ENCODE measurements at places on chromosomes 1 and 21.

DNA sequence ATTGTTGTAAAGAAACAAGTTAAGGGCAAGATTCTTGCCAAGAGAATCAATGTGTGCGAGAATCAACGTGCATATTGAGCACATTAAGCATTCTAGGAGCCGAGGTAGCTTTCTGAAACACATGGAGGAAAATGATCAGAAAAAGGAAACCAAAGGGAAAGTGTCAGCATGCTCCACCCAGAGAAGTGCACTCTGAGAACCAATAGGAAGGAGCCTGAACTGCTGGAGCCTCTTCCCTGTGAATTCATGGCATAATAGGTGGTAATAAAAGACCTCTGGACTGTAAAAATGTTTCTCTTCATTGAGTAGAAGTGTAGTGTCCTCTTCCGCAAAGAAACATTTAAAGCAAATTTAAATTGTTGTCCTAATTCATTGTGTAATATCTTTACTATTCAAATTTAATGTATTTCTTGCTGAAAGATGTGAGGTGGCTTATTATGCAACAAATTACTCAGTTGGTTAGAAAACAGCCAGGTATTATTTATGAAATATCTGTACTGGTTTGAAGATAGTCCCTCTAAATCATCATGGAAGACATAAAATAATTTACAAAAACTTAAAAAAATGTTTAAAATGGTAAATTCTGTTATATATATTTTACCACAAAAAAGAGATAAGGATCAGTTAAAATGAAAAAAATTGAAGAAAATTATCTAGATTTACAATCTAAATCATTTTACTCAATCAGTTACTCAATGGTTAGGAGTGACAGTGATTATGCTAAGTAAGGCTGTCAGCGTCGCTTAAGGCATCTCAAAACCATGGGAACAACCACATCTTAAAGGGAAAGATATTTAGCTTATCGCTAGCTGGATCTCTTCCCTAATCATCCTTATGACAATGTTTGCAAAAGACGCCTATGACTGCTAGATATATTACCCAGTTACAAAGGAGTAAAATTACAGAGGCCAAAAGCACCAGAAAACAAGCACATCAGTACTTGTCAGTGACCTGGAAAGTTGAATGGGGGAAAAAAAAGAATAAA is 31.3 kb downstream of the NVL start:
- DNase-seq: no peak

DNA sequence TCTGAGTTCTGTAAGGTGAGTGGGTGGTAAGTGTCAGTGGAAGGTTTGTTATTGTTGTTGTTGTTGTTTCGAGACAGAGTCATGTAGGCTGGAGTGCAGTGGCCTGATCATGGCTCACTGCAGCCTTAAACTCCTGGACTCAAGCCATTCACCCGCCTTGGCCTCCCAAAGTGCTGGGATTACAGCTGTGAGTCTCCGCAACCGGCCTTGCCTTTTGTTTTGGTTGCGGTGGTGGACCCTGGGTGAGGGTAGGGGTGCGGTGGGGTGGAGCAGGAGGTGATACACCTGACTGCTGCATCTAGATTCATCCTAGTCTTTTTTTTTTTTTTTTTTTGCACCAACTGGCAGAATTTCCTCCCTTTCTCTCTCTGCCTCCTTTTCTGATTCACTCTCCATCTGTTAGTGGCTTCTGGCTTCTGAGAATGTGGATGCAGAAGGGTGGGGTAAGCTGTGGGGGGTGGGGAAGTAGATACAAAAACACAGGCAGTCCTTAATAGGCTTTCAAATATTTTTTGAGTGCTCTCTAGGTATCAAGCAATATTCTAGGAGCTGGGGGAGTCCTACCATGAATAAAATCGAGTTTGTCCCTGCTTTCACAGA is 4.6 kb upstream of the GMEB1 start:
- DNase-seq: no peak

- no peak for DNase-seq
Observed at GRCh38 chr1:202152399-202152798, 7.9 kb upstream of the ARL8A start.

DNA sequence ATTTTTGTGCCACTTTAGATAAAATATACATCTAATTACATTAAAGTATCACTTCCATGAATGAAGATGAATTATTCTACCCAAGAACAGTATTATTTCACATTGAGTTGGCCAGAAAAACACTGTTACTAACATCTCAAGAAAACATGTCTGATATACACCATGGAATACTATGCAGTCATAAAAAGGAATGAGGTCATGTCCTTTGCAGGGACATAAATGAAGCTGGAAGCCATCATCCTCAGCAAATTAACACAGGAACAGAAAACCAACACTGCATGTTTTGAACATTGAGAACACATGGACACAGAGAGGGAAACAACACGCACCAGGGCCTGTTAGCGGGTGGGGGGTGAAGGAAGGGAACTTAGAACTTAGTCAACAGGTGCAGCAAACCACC is 69.0 kb downstream of the TESK2 start:
- no peak for DNase-seq

- no peak for DNase-seq
Observed at GRCh38 chr1:15173863-15174614, 20.5 kb downstream of the TMEM51 start.

- no peak for DNase-seq
Observed at GRCh38 chr1:77310924-77311323, 29.1 kb downstream of the AK5 start.

DNA sequence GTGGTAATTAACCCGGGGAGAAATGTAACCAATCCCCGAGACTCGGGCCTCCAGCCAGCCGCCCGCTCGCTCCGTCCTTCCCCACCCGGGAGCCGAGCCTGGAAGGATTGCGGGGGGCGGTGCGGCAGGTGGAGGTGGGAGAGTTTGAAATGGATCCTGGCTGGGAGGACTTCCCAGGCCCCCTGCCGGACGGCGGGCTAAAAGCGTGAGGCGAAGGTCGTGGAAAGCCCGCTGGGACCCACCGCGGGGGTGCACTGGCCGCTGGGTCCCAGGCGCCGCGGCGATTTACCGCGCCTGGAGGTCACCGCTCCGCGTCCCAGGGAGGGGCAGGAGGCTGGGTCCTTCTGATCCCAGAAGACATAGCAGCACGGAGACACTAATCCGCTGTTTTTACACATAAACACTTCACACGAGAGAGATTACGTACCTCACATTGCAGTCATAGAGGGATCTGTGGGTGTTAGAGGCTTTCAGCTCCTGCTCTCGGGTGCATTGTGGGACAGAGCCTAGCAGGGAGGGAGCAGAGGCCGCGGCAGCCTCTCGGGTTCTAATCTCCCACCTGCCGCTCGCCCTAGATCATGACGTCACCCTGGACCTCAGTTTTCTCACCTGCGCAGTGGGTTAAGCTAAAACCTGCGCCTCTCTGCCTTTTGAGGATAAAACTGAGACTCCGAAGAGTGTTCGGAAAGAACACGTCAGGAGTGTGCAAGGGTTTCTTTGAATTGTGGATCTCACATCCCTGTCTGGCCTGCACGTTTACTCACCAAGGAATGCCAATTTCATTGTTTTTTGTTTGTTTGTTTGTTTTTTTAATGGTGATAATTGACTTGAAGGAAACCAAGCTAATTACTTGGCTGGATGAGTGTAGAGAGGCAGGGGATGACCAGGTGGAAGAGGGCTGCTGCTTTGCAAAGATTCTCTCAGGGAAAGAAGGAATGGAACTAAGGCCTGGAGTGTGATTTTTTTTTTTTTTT is 17.1 kb upstream of the TMEM9 start:
- DNase-seq: no peak

- DNase-seq: no peak
Observed at GRCh38 chr1:239566074-239566473, 179.7 kb downstream of the CHRM3 start.

- DNase-seq: no peak
Observed at GRCh38 chr1:147384804-147385203, 142.3 kb downstream of the CHD1L start.

DNA sequence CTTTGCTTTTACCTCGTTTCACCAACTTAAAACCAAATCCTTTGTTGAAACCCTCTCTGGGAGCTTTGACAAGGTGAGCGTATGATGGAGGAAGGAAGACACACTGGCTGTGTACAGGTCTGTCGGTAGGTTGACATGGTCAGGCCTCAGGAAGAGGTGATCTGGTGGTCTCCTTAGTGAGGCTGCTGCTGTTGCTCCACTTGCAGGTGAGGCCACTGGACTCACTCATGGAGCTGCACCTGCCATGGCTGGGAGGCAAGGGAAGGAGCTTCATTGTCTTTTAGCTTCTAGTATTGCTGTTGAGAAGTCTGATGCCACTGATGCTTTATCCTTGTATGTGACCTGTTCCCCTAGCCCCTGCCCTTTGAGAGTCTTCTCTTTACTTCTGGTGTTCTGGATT is 35.7 kb downstream of the TENT5C start:
- DNase-seq: no peak

GRCh38 chr1:42797414-42797813 is 12.6 kb downstream of the TMEM269 start:
- no peak for DNase-seq

- DNase-seq: no peak
Observed at GRCh38 chr1:246622035-246622652, 55.9 kb downstream of the CNST start.

DNA sequence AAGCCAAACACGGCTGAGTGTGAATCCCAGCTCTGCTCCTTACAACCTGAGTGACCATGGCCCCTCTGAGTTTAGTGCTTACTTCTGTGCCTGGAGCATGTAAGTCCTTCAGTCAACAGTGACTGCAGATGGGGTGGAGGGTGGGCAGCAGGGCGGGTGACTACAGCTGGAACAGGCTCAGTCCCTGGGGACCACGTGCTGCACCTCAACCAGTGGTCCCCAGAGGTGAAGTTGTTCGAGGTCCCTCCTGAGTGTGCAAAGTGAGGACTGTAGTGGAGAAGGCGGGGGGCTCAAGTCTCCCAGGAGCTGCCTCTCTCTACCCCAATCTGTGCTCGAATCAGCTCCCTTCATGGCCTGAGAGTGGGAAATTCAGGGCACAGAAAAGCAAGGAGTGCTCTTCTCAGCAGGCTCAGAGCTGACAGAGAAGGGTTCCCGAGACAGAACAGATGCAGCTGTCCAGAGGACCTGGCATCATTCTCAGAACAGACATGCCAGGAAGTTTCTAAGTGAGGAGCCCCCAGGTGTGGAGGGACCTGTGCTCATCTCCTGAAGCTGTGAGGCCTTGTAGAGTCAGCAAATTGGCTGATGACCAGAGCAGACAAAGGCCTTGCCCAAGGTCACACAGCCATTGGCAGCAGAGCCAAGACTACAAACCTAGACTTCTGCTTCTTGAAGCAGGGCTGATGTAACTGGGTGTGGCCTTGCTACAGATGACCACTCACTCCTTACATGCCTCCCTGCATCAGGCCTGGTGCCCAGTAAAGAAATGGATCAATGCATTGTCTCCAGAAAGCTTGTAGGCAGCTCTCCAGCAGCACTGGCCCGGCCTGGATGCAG is 61.7 kb upstream of the EDN2 start:
- DNase-seq: no peak

DNA sequence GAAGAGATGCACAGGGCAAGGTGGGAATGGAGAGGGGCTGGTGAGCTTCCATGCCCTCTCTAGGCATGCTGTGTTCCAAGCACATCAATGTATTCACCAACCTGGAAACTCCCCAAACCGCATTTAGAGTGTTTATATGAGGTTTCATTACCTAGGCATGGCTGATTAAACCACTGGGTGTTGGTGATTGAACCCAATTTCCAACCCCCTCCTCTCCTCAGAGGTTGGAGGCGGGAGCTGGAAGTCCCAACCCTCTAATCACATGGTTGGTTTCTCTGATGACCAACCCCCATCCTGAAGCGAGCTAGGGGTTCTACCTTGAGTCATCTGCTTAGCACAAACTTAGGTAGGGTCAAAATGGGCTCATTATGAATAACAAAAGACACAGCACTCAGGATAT is 3.0 kb upstream of the PPIE start:
- DNase-seq: no peak

- no peak for DNase-seq
Observed at GRCh38 chr1:167671727-167672511, 41.9 kb downstream of the RCSD1 start.

DNA sequence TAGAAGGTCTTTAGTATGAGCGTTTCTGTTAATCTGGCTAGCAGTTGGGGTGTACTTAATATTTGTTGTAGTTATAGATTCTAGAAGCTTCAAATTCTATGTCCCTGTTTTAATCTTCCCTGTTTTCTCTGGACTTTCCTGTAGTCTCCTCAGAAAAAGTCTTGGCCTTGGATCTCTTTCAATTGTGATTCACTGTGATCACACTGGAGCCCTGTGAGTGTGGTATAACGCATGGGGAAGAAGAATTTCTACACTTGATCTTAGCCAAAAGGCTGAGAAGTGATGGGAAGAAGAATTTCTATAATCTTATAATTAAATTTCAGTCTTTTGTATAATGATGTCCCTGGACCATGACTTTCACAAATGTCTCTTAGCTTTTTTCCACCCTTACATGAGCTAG is 36.7 kb upstream of the COP1 start:
- DNase-seq: no peak

DNA sequence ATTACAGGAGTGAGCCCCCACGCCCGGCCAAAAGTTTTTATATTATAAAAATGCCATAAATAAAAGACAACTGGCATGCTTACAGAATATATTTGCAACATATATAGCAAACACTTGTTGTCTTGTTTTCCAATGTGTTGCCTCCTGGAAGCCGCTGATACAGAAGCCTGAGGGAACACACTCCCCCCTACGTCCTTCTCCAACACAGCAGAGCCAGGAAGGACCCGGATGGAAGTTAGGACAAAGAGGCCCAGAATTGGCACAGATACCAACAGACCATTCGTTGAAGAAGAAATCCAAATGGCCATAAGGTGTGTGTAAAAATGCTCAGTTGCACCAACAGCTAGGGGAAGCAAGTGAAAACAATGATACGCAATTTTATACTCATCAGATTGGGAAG is 1.3 kb upstream of the PLA2G5 start:
- no peak for DNase-seq

DNA sequence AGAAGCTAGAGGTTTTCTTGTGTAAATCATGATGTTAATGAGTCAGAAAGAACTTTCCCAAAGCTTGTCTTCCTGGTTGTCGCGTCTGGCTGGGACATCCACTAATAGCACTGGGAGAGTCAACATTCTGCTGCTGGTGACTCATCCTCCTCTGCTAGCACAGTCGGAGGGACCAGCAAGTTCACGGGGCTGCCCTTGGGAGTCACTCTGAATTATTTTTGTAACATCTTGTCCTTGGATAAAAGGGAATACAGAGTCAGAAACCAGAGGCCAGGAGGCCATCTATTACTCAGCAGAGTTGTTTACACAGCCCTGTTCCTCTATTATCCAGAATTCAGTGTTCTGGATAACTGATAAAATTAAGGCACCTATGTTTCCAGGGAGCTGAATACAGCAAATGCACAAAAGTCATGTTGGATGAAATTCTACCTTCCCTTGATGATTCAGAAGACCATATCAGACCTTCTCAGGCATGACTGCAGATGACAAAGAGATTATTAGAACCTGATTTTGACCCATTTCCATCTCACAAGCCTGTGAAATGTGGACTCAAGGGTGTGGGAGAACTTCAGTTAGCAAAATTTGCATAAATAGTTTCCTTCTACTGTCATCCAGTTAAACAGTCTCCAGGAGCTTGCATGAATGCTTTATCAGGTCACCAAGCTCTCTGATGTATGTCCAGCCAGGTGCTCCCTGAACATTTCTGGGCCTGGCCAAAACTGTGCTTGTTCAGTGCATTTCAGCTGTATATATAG is 68.1 kb downstream of the JAK1 start:
- DNase-seq: no peak

GRCh38 chr1:33169290-33170055 is 12.4 kb downstream of the TRIM62 start:
- DNase-seq: no peak

GRCh38 chr1:110876748-110877341 is 3.9 kb downstream of the CD53 start:
- DNase-seq: no peak

GRCh38 chr1:147895123-147895522 is 7.5 kb upstream of the GJA8 start:
- no peak for DNase-seq

- DNase-seq: no peak
Observed at GRCh38 chr1:40980453-40981121, 1.1 kb downstream of the CTPS1 start.

All from stimulated activated CD8-positive, alpha-beta memory T cell treated with anti-CD3 and anti-CD28 coated beads, Interleukin-4, amount 100 ng/mL, for 1 hour (primary cell).